ENCODE measurements at places on chromosomes 12 and 14. TPM values are rescaled to one million over a fixed set of nuclear protein-coding genes. Genes with fewer than 3 reads are reported as not detected.
A peak's percentile ranks its signal among the peaks of the same experiment; 100 is the strongest.

- no peak overlapping the region for H3K27ac ChIP-seq
- DNase-seq, result no peak
- no peaks in the 10 kb centered on the region for H3K27me3 ChIP-seq
- no peaks in the 10 kb centered on the region for H3K36me3 ChIP-seq
Measured at GRCh38 chr14:21614240-21614639, 20.5 kb downstream of the OR10G2 start.

Gene SLCO1B3
- total RNA-seq, result not detected

Gene DPPA3
- total RNA-seq, result not detected

DNA sequence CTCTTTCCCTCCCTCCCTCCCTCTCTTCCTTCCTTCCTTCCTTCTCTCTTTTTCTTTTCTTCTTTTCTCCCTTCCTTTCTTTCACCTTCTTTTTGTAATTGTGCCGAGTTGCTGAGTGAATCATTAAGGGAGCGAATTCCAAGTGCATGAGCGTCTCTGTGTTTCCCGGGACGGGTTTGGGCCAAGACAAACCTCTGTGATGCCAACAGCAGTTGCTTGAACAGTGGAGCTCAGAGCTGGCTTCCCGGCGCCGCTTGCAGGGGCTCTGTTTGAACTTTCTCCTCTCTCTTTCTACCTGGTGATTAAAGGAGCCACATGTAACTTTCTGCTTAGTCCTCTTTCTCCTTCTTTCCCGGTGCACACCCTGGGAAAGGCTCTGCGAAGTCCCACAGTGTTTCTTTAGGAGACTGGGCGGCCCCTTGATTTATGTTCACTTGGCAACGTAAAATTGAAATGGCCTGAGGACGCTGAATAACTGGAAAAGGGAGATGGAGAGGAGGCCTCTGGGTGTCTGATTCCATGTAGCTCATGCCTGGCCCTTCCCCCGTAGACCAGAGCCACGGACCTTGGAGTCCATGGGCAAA lies 33.7 kb upstream of the MAP1LC3B2 start:
- H3K27ac ChIP-seq, result peak overlapping the region; percentile 24
- no peak for DNase-seq
- H3K4me1 ChIP-seq, result no peaks in the 10 kb centered on the region
- no peak overlapping the region for H3K4me3 ChIP-seq
- H3K36me3 ChIP-seq, result no peaks in the 10 kb centered on the region

Gene ADGRD1
- total RNA-seq, result 108 TPM

Gene PLCZ1
- total RNA-seq, result not detected

Gene PAX9
- 1.0 TPM for total RNA-seq

Gene KRT85
- not detected for total RNA-seq

DNA sequence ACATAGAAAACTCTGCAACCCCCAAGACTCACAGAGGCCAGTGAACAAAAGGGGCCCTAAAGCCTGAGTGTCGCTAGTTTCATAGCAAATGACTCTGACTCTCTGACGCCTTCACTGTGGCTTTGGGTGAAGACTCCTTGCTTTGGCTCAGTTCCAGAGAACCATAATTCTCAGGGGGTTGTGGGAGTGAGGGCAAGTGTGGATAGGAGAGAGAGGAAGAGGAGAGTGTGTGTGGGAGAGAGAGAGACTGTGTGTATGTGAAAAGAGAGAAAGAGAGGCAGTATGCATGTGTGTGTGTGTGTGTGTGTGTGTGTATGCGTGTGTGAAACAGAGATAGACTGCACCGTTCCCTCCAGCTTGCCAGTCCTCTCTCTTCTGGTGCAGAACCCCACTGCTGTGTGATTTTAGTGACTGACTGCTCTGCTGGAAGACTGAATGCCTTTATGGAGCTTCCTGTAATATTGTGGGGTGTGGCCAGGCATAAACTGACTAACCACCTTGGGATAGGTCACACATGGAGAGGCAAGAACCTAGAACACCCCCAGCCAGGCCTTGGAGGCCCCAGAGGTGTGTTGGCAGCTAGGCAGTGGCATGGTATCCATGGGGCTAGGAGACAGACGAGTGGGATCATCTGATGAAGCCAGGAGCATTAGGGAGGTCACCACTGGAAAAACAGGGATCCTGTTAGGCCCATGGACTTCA lies 45.9 kb upstream of the STXBP6 start:
- H3K27ac ChIP-seq, result no peak overlapping the region
- DNase-seq, result no peak
- no peaks in the 10 kb centered on the region for H3K36me3 ChIP-seq
- H3K4me1 ChIP-seq, result no peaks in the 10 kb centered on the region
- H3K4me3 ChIP-seq, result no peak overlapping the region

- peaks cover 43% of the 10 kb centered on the region for H3K4me1 ChIP-seq
- H3K27me3 ChIP-seq, result peaks cover under 1% of the 10 kb centered on the region
Measured at GRCh38 chr14:103109535-103110441, 13.5 kb upstream of the TNFAIP2 start.

DNA sequence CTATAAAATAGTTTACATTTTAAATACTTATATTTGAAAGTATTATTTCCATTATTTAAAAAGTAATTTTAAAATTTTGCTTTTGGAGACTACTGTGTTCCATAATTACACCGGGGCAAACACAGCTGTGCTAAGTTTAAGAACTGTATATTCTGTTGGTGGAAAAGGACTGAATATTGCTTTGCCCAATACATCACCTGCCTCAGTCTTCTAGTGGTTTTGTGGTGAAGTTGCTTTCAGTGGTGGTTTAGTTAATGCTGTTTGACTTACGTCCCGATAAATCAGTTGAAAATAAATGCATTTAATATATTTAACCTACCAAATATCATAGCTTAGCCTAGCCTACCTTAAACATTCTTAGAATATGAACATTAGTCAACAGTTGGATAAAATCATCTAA lies 23.4 kb downstream of the FBXO34 start:
- H3K27me3 ChIP-seq, result no peaks in the 10 kb centered on the region
- no peaks in the 10 kb centered on the region for H3K36me3 ChIP-seq
- H3K27ac ChIP-seq, result no peak overlapping the region
- peaks cover 12% of the 10 kb centered on the region for H3K4me1 ChIP-seq
- DNase-seq, result no peak

DNA sequence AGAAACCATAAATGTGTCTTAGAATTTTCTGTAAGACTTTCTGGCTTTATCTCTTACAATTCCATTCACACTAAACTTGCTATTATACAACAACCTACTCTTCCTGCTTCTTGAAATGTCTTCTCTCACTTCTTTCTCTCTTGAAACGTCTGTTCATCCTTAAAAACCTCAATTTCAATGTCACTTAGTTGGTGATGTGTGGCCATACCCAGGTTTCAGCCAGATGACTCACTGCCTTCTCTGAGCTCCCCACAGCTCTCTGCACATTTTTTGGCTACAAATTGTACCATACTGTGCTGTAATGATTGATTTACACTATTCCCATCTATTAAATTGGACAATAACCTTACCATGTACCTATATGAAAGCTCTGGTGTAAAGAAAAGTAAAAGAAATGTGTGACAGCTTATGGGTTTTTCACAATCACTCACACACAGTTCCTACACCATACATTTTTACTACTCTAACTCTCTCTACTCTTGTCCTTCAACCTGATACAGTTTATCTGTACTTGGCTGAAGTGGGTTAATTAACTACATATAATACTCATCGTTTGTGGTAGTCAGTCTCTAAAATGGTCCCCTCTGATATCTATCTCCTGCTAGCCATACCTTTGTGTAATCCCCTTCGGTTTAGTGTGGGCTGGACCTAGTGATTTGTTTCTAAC lies 222.1 kb downstream of the NELL2 start:
- H3K27me3 ChIP-seq, result no peaks in the 10 kb centered on the region
- DNase-seq, result no peak
- H3K4me1 ChIP-seq, result no peaks in the 10 kb centered on the region
- H3K4me3 ChIP-seq, result no peak overlapping the region
- no peak overlapping the region for H3K27ac ChIP-seq

DNA sequence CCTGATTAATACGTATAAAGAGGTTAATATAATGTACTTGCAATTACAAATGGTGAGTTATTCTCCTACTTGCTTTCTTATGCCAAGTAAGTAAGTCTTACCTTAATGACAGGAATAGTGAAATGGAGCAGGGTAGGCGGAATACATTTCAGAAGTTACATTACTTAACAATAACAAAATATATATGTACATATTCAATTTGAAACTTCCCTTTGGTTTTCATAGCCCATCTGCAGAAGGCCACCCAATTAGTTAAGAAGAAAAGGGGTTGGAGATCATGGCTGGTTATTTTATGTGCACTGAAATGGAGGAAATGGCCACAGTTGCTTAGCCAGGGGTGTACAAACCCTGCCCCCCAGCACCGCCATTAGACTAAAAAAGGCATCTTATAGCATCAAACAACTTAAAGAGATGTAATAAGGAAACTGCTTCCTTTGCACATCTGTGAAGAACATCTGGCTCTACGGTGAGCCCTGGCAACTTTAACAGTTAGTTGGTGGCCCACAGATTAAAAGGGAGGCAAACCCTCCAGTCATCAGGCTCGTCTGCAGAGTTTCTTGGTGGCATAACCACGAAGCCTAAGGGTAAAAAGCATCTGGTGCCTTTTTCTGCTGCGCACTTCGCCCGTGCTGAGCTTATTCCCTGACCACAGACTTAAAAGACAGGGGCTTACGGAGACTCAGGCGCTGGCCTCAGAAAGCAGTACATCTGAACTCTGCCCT lies 38.8 kb upstream of the DACT1 start:
- no peak overlapping the region for H3K27ac ChIP-seq
- no peaks in the 10 kb centered on the region for H3K27me3 ChIP-seq
- no peak overlapping the region for H3K4me3 ChIP-seq
- H3K36me3 ChIP-seq, result no peaks in the 10 kb centered on the region

GRCh38 chr12:5985471-5985870 lies 40.4 kb upstream of the ANO2 start:
- DNase-seq, result no peak
- H3K36me3 ChIP-seq, result peaks cover 35% of the 10 kb centered on the region
- no peak overlapping the region for H3K4me3 ChIP-seq
- no peaks in the 10 kb centered on the region for H3K27me3 ChIP-seq

DNA sequence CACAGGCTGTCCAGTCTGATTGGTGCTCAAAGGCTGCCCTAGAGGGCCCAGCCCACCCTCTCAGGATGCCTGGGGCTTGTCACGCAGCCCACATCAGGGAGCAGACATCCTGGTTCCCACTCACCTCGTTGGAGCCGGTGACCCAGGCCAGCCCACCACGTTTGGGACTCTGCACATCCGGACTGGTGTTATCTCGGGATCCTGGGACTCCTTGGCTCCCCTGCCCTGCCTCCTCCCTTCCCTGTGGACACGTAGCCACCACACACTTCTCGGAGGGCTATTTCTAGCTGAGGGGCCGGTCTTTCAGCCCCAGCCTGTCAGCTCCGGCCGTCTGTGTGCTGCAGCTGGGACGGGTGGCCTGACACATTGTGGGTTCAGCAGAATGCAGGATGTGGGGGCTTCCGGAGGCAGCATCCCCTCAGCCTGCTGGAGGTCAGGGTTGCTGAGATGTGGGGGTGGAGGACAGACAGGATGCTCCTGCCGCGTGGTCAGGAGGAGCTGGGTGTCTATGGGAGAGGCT lies 12.8 kb upstream of the FGF23 start:
- H3K27me3 ChIP-seq, result peaks cover 17% of the 10 kb centered on the region
- no peak overlapping the region for H3K4me3 ChIP-seq
- DNase-seq, result no peak

GRCh38 chr12:40104461-40105264 lies 1.2 kb downstream of the SLC2A13 start:
- H3K36me3 ChIP-seq, result no peaks in the 10 kb centered on the region
- peaks cover 33% of the 10 kb centered on the region for H3K4me1 ChIP-seq
- H3K4me3 ChIP-seq, result peak overlapping the region; percentile 90
- H3K27me3 ChIP-seq, result no peaks in the 10 kb centered on the region
- DNase-seq, result no peak

DNA sequence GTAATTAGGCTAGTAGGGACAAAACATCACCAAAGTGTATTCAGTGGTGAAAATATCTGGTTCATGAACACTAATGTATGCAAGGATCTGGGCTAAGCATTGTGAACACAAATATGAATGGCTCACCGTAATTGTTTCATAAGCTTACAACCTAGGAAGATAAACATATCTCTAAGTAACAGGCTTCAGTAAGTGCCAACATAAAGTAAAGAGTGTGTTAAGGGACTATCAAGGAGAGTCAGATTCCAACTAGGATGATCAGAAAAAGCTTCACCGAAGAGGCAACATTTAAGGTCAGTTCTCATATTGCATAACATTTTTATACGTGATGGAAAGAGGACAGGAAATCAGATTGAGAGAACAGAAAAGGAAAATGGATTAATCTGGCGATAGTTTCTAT lies 29.4 kb downstream of the ABCC9 start:
- no peaks in the 10 kb centered on the region for H3K36me3 ChIP-seq
- H3K4me1 ChIP-seq, result no peaks in the 10 kb centered on the region
- no peak overlapping the region for H3K4me3 ChIP-seq
- no peak overlapping the region for H3K27ac ChIP-seq
- H3K27me3 ChIP-seq, result no peaks in the 10 kb centered on the region
- no peak for DNase-seq

Gene KLRK1
- total RNA-seq, result 7.5 TPM

Gene SLCO1B1
- not detected for total RNA-seq

DNA sequence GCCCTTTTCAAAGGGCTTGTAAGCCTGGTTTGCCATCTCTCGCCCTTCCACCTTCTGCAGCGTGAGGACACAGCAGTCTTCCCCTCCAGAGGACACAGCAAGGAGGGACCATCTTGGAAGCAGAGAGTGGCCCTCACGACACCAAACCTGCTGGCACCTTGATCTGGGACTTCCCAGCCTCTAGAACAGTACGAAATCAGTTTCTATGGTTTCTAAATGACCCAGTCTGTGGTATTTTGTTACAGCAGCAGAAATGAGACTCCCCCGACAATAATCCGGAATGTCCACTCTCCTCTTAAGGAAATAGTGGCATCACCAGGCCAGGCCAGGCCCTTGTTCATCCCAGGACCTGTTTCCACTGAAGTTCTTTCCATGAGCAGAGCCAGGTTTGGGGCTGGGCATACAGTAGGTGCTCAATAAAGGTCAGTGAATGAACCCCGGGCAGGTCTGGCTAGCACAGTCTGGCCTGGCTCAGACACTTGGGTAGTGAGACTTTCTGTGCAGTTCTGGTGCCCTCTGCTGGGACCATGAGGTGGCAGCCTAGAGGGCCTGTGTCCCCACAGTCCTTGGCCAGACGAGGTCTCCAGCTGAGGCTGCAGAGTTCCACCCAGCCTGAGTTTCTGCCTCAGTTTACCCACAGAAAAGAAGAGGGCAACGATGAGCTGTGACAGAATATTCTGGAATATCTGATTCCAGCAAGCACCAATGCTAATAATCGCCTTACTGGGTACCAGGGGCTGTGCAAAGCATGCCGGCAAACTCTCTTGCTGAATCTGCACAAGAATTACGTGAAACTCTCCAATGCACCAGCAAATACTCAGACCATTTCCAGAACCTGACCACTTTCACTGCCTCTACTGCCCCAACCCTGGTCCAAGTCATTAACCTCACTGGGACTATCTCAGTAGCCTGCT lies 14.0 kb downstream of the ABCB9 start:
- DNase-seq, result peak; percentile 82
- H3K27me3 ChIP-seq, result no peaks in the 10 kb centered on the region
- no peaks in the 10 kb centered on the region for H3K36me3 ChIP-seq
- no peak overlapping the region for H3K4me3 ChIP-seq

- H3K4me1 ChIP-seq, result no peaks in the 10 kb centered on the region
- no peak overlapping the region for H3K27ac ChIP-seq
- H3K4me3 ChIP-seq, result no peak overlapping the region
Measured at GRCh38 chr14:80231702-80232101, 20.4 kb upstream of the DIO2 start.

All from lower lobe of right lung (tissue), 2 donors.